ENCODE measurements at places on chromosomes 12 and 14.

DNA sequence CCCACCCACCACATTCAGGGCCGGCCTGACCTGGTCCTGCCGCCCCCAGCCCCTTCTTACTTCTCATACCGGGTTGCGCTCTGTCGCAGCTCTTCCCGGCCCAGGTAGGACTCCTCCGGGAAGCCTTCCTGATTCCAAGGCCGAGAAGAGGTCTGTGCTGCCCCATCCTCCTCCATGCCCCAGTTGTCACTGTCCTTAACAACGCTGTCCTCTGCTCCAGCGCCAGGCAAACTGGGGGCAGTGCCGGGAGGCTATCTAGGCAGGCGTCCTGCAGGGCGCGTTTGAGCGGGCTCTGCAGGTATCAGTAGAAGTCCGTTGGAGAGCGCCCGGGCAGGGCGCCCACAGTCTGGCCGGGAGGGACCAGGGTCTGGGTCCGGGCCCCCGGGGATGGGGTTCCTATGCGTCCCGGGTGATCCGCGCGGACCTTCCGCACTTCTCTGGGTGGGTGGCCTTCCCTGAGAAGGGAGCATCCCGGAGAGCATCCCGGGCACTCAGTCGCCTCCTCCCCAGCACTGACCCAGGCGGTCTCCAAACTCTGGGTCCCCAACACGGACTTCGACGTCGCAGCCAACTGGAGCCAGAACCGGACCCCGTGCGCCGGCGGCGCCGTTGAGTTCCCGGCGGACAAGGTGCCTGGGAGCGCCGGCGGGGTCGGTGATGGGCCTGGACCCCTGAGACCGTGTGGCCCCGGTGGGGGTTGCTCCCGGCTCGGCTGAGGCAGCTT is 900 bp downstream of the AMN start:
- DNase-seq, result no peak

DNA sequence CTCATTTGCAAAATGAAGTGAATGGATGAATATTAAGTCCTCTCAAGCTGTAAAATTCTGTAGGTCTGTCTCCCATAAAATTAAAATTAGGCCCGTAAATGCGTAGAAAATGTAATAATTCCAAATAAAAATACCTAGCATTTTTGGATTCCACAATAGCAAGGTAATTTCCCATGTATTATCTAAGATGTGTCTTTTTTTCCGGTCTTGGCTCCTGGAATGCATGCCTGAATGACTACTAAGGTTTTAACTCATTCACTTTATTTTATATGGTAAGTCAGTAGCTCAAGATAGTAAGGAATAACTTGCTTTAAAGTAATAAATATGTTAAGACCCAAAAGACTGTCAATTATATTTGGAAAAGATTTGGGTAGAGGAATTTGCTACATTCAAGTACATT is 11.1 kb downstream of the TXNRD1 start:
- DNase-seq, result no peak

GRCh38 chr14:79502136-79502750 is 709.1 kb downstream of the DIO2 start:
- DNase-seq, result no peak

DNA sequence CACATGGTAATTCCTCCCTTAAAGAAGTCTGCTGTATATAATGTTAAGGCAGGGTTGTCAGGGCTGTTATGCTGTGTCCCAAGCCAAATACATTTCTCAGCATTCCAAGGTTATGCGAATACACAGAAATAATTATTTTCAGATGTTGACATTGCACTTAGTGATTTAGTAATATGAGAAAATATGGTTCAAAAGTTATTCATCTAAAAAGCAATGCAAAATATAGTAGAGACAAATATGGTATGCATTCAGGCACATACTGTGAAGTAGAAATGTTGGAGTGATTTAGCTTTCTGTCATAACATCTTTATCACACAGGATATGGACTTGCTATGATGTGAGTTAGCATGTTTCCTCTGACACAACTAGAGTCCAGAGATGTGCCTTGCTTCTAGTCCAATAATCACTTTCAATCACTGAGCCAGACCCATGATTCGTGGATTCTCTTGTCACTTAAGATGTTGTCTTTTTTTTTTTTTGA is 70.0 kb downstream of the PDE3A start:
- no peak for DNase-seq

DNA sequence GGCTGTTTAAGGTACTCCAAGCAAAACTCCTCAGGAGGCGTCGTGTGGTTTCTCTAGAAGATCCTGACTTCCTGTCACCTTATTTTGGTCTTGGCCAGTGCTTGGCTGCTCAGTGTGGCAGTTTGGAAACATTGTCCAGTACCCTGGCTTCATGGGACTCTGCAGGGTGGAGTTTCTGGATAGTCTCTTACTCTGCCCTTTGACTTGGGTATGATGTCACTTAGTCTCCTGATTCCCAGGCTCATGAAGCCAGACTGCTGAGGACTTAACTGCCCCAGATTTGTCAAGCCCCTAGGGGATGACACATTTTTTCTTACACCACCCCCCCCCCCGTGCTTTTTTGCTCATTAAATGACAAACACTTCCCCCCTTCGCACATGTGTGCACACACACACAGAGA is 82.7 kb downstream of the ADCK1 start:
- no peak for DNase-seq

- DNase-seq, result no peak
Measured at GRCh38 chr12:54564768-54565167, 15.4 kb downstream of the PDE1B start.

GRCh38 chr12:83826112-83826511 is 1086.5 kb downstream of the SLC6A15 start:
- peak; percentile 27 for DNase-seq

DNA sequence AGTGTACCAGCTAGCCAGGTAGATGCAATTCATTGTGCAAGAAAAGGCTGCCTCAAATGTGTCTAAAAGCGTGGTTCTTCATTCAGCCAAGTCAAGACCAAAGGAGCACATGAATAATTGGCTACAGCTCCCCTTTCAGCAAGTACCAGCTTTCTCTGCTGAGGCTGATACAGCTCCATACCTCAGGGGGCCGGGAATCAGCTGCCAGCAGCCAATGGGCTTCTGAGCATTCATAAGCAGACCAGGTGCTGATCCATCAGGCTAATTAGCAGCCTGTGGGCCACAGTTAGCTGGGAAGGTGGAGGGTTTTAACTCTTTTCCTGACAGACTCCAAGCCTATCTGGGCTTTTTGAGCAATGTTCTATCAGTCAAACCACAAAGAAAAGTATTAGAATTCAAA is 264.7 kb downstream of the APAF1 start:
- no peak for DNase-seq

DNA sequence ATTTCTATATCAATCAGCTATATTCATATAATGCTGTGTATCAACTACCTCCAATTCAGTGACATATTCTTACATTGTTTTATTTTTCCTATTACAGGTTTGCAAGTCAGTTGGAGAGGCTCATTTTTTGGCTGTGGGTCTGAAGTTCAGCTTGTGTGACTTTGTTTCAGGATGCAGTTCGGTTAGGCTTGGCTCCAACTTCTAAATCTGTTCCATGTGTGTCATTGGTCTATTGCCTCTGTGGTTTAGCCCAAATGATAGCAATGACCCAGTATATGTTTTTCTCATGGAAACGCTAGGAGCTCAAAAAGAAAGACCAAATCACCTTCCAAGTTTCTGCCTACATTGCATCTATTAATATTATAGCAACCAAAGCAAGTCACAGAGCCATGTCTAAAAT is 848.6 kb upstream of the LRFN5 start:
- DNase-seq, result no peak

GRCh38 chr12:105235281-105235731 is 668 bp downstream of the APPL2 start:
- DNase-seq, result no peak

- DNase-seq, result no peak
Measured at GRCh38 chr14:103317976-103318580, 16.0 kb upstream of the EIF5 start.

DNA sequence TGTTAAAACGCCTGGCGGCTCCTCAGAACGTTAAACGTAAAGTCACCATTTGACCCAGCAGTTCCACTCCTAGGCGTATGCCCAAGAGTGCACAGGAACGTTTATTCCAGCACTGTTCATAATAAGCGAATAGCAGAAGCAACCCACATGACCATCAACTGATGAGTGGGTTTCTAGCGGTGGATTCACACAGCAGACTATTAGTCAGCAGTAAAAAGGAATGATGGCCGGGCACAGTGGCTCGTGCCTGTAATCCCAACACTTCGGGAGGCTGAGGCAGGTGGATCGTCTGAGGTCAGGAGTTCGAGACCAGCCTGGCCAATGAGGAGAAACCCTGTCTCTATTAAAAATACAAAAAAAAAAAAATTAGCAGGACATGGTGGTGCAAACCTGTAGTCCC is 22.4 kb upstream of the FBRSL1 start:
- DNase-seq, result no peak

GRCh38 chr12:132460571-132460970 is 29.4 kb upstream of the FBRSL1 start:
- no peak for DNase-seq

DNA sequence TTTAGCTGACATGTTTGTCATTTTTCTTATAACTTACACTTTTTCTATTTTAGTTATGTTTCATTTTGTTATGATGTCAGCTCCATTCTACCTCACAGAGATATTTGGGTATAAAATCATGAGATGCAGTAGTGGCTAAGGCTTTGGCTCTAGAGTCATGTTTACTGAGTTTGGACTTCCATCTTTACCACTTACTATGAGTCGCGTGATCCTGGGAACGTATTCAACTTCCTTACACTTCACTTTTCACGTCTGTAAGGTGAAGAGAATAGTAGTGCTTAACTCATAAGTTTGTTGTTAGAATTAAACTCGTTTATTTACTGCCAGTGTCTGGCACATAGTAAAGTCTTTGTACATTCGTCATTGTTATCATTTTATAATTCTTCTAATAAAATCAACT is 126.3 kb downstream of the ERC1 start:
- no peak for DNase-seq

- no peak for DNase-seq
Measured at GRCh38 chr12:68962877-68963855, 30.2 kb upstream of the CPM start.

DNA sequence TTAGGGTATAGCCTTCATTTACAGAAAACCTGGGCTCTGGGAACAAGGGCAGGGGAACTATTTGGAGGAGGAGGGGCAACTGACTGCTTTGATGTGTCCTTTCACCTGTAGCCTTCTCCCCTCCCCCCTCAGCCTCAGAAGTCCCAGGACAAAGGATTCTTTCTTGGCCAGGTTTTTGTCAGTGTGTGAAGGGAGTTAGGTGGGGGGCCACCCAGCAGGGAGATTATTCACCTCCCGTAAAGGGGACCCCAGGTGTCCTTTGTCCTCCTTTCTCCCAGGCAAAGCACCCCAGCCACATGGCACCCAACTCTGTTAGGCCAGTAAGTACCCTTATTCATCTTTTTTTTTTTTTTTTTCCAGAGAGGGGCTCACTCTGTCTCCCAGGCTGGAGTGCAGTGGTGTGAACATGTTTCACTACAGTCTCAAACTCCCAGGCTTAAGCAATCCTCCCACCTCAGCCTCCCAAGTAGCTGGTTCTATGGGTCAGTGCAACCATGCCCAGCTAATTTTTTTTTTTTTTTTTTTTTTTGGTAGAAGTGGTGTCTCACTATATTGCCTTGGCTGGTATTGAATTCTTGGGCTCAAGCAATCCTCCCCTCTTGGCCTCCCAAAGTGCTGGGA is 723 bp upstream of the NFE2 start:
- no peak for DNase-seq

GRCh38 chr12:48980953-48981756 is 3.0 kb downstream of the WNT1 start:
- peak; percentile 44 for DNase-seq

- DNase-seq, result no peak
Measured at GRCh38 chr14:100246809-100247428, 8.0 kb downstream of the YY1 start.

GRCh38 chr12:62774794-62775193 is 160.2 kb downstream of the PPM1H start:
- DNase-seq, result no peak

DNA sequence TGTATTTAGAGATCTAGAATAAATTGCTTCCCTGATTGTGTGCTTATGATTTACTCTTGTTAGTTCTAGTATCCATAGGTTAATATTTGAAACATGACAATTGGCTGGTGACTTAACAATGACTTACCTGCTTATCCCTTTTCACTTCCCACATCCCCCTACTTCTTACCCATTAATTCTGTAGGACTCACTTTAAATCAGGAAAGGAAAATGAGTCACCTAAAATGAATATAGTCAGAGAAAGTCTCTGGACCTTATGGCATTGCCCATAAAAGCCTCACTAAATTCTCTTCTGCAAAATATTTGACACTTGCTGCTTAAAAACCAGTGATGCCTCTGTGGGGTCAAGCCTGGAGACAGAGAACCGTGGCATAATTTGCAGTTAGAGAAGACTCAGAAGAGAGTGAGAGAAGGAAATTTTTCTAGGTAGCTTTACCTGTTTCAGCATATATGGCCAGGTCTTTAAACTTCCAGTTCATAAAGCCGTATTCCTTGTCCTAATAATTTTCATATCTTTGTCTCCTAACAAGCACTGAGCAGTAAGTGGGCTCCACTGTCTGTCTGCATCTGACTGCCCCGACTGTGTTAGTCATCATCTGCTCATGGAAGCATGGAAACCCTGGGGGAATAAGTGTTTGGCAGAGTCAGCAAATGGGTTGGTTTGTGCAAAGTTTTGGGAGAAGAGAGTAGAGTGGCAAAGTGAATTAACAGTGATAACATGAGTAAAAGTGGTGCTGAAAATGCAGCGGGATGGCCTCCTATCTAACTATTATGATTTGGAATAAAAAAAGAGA is 294.4 kb downstream of the AKAP6 start:
- no peak for DNase-seq

DNA sequence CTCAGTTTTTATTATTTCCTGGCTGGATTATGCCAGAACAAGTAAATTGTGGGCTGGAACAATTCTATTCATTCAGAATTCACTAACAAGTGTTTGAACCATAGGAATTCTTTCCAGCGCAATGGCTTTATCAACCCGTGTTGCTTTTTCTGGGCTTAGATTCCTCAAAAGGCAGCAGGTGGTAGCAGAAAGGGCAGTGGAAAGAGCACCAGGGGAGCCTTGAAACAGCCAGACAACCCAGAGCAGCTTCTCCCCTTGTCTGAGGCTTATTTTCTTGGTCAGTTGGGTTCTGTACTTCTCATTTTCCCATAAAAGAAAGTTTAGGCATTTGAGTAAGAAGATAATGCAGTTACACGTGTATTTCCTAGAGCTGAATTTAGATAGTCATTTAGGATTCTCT is 130.7 kb downstream of the OTOGL start:
- no peak for DNase-seq

GRCh38 chr12:7188562-7189397 is 706 bp upstream of the PEX5 start:
- peak; percentile 78 for DNase-seq

DNA sequence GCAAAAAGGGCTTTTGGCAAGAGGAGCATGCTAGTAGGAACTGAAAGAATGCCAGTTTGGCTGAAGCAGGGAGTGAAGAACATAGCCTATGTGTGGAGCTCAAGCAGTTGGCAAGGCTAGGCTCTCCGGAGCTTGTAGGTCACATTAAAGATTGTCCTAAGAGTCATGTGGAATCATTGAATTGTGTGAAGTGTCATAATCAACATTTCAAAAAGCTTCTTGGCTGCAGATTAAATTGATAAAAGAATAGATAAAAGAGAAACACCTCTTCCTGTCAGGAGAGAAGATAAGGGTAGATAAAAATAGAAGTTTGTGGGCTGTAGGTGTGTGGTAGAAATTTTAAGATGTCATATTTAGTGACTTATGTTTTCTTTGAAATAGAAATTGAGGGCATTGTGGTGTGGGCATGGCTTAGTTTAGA is 36.1 kb downstream of the CPSF6 start:
- no peak for DNase-seq
